ENCODE measurements at places on chromosomes 16 and 17. TPM values are rescaled to one million over a fixed set of nuclear protein-coding genes. Genes with fewer than 3 reads are reported as not detected.

GAN gene
- 6.2 TPM for total RNA-seq

CCDC43 gene
- 50.7 TPM for total RNA-seq

TSPOAP1 gene
- 1.1 TPM for total RNA-seq

PERCC1 gene
- not detected for total RNA-seq

KRT39 gene
- not detected for total RNA-seq

TMC8 gene
- total RNA-seq = not detected

ANKS4B gene
- not detected for total RNA-seq

EFNB3 gene
- 0.90 TPM for total RNA-seq

EDC4 gene
- 29.1 TPM for total RNA-seq

MYH13 gene
- total RNA-seq = not detected

ARL5C gene
- 2.1 TPM for total RNA-seq

MARVELD3 gene
- total RNA-seq = not detected

GPR179 gene
- under 0.01 TPM for total RNA-seq

BCL6B gene
- total RNA-seq = 0.41 TPM

SALL1 gene
- 0.16 TPM for total RNA-seq

CHST6 gene
- total RNA-seq = 0.27 TPM

RMI2 gene
- 3.0 TPM for total RNA-seq

DNAI2 gene
- total RNA-seq = not detected

HCFC1R1 gene
- 45.6 TPM for total RNA-seq

ALDH3A1 gene
- total RNA-seq = not detected

SLC6A4 gene
- total RNA-seq = 23.8 TPM

TANC2 gene
- total RNA-seq = 30.1 TPM

FOXN1 gene
- total RNA-seq = not detected

PLA2G10 gene
- not detected for total RNA-seq

OR1F1 gene
- not detected for total RNA-seq

RHBDL1 gene
- 1.6 TPM for total RNA-seq

TMIGD1 gene
- total RNA-seq = not detected

KRTAP2-1 gene
- total RNA-seq = not detected

C1QTNF1 gene
- total RNA-seq = 42.1 TPM

HS3ST3B1 gene
- total RNA-seq = 2.3 TPM

TBC1D3E gene
- not detected for total RNA-seq

ACSM5 gene
- total RNA-seq = not detected

CIBAR2 gene
- total RNA-seq = not detected

KRT25 gene
- total RNA-seq = not detected

LDHD gene
- total RNA-seq = 0.18 TPM

ZNF771 gene
- total RNA-seq = 12.6 TPM

AKAP1 gene
- 12.9 TPM for total RNA-seq

WFDC1 gene
- not detected for total RNA-seq

HS3ST3A1 gene
- total RNA-seq = 8.3 TPM

FNDC8 gene
- not detected for total RNA-seq

GRIN2A gene
- total RNA-seq = 3.4 TPM

SNAI3 gene
- not detected for total RNA-seq

TSNAXIP1 gene
- total RNA-seq = 1.8 TPM

SCGB1C2 gene
- not detected for total RNA-seq

PNMT gene
- not detected for total RNA-seq

CCL14 gene
- total RNA-seq = not detected

VAMP2 gene
- total RNA-seq = 6.0 TPM

COQ7 gene
- total RNA-seq = 8.0 TPM

CCL23 gene
- total RNA-seq = not detected

C16orf86 gene
- total RNA-seq = 14.8 TPM

SLC35G3 gene
- total RNA-seq = not detected

TP53TG3B gene
- not detected for total RNA-seq

CXCL16 gene
- total RNA-seq = 2.6 TPM

PGAP3 gene
- total RNA-seq = 11.1 TPM

Measured in fibroblast of the aortic adventitia (primary cell).